ENCODE measurements at places on chromosomes 16 and 17.

DNA sequence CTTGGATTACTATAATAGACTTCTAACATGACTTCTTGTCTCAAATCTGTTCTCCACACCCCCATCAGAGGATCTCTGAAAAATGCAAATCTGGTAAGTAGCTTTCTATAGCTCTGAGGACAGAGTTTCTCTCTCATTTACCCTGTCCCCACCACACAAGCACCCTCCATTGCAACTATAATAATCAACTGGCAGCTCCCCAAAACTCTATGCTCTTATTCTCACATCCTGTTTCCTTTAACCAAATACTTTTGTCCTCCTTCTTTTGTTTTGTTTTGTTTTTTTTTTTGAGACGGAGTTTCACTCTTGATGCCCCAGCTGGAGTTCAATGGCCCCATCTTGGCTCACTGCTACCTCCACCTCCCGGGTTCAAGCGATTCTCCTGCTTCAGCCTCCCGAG lies 73.4 kb downstream of the HELZ start:
- no peak for DNase-seq

GRCh38 chr17:149897-150584 lies 12.7 kb downstream of the SCGB1C2 start:
- DNase-seq = no peak

GRCh38 chr16:28528463-28528867 lies 10.3 kb downstream of the NUPR1 start:
- no peak for DNase-seq

DNA sequence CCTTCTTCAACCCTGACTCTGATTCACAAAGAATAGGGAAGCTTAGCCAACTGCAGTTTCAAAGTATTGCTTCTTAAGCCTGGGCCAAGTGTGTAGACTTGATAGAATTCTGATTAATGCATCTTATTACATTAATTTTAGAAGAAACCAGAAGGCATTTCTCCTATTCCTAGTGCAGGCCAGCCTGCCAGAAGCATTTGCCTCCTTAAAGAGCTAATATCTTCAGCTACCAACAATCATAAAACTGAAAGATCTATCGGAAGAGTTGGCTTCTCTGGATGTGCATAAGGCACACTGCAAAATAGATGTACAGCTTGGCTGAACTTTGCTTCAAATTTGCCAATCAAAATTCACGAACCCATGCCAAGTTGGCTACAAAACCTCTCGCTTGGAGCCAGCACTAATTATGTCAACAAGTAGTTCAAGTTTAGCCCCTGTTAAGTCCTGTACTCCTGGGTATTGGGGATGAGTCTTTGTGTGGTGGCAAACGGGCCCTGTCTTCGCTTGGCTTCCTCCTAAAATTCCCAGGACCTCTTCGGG lies 717.8 kb downstream of the WWOX start:
- no peak for DNase-seq

DNA sequence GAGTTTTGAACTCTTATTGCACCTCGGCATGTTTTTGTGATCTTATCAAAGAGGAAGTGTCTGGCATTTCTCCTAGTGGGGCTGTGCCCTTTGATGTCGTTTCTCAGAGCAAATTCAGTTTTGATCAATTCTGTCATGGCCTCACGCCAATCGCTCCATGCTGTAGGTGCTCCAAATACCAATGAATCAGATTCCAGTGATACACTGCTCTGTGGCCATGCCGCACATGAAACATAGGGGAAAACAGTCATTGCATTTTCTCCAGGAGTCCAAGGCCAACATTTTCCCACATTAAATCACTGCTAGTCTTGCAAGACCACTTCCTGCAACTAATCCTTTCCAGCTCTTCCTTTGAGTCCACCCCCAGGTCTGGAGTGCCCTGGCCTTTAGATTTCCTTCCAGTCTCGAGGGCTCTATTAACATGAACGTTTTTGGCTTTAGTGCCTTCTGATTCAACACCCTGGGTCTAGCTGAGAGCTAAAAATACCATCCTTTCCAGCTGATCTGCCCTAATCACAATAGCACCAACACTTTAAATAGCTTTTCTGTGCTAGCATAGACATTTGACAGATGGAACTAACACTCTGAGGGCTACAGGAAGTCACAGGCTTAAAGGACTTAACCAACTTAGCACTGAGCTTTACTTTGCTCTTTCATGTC lies 18.2 kb upstream of the RASL10B start:
- no peak for DNase-seq

DNA sequence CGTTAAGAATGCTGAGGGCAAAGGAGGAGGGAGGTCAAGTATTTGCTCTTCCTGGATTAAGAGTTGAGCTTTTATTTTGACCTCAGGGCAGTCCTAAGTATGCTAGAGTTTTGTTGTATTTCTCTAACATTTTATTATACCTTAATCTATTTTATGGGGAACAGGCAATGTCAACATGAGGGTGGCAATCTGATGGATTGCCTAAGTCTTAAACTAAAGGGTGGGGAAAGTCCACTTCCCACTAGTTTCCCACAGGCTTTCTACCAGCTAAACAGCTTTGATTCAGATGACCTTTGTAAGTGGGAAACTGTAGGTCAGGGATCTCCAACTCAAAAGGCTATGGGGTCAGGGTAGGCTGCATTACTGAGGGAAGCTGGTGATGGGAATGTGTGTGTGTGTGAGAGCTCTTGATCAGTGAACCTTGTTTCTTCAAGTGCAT lies 24.9 kb downstream of the HSD17B2 start:
- peak; percentile 92 for DNase-seq

GRCh38 chr17:17645961-17646360 lies 35.3 kb upstream of the RAI1 start:
- DNase-seq = no peak

DNA sequence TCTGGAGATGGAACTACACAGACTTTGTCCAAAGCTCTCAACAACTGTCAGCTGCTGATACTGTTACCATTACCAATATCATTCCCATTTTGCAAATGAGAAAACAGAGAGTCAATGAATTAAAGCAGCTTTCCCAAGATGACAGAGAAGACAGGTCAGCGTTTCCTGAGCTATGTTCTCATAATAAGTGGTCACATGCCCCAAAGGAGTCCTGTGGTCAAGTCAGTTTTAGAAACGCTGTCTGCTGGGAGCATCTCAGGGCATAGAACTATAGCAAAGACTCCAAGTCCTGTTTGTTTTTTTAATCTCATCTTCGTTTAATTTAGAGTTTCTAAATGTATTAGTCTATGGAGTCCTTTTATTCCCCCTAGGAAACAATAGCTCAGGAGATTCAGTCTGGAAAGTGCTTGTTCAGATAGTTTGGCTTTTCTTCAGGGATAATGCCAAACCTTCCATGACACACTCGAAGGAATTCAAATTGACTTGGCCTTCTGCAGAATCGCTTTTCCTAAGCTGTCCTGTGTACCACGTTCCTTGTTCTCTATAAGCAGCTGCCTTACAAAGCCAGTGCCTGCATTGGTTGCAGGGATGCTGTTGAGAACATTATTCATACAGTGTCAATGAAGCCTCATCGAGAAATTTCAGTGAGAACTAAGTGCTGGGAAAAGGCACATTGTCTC lies 12.1 kb downstream of the CCDC42 start:
- DNase-seq = no peak

DNA sequence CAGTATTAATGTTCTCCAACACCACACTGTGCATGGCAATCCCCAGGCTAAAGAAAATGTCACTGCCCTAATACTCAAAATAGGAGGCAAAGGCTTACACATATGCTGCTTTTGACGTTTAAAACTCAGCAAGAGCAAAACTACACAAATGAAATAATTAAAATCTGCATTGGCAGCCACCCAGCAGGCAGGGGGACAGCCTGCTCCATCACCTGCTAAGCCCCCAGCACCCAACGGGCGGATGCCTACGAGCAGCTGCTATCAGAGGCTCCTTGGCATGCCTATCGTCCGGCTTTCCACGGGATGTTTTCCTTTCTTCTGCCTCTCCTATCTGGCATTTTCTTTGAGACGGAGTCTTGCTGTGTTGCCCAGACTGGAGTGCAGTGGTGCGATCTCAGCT lies 337.5 kb downstream of the SOX9 start:
- no peak for DNase-seq

DNA sequence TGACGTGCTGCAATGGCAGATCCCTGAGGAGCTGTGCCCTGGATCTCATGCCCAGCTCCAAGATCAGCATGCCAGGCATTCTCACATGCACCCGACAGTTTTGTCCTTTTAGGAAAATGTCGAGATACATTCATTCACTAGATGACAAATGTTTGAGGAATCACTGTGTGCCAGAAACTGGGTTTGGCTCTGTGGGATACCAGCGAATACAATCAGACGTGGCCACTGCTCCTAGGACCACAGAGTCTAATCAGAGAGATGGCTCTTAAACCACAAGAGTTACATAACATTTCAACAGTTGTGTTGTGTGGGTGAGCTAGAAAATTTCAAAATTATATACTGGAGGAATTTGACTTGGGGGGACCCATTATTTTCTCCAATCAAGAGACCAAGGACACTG lies 579.7 kb downstream of the CDH13 start:
- no peak for DNase-seq

DNA sequence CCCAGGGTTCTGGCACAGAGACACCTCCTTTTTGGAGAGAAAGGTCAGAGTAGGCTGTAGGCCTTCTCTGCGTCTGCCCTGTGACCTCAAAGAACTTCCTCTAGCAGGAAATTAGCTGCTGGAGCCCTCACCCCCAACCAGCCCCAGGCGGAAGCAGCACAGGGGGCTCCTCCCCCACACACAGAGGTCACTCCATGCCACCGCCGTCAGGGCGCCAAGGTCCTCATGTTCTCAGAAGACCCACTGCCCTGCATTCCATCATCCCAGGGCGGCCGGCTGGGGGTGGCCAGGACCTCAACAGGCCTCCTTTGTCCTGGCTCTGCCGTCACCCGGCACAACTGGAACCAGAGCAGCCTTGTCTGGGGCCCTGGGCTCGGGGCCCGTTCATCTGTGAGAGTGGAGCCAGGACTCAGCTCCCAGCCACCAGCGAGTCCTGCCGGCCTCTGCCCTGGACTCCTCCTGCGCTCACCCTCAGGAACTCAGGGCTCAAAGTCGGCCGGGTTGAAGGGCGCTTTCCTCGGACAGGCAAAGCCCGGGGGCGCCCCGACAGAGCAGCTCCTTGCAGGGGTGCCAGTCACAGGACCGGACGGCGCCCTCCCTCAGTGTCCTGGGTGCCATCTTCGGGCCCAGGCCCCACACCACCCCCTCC lies 1.2 kb downstream of the TMC6 start:
- peak; percentile 73 for DNase-seq

DNA sequence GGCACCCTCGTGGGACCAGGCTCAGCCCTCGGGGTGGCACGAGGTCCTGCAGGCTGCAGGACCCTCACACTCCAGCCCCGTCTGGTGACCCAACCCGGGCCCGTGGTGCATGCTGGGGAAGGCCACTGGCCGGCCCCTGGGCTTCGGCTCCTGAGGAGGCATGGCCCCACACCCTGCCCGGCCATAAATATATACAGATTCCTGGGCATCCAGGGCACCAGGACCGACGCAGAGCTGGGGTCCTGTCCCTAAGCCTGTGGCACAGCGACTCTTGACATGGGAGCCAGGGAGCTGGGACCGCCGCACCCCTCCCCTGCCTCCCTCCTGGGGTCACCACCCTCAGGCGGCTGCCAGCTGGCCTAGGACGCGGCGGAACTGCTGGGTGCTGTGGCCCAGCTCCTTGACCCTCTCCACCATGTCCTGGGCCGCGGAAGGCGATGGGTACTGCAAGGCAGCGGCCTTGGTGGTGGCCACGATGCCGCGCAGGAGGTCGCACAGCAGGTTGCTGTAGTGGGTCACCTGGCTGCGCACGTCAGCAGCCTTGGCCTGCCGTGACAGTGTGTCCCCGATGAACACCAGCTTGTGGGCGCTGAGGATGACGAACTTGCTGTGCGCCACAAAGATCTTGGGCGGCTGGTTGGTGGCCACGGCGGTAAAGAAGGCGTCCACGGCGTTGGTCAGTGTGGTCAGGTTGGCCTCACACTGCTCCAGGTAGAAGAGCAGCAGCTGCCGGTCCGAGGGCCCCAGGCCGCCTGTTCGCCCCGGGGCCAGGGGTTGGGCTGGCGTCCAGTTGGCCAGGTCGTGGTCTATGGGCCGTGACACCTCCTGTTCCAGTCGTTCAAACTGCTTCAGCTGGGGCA lies 10.6 kb downstream of the CTRB1 start:
- no peak for DNase-seq

GRCh38 chr16:749010-749409 lies 8.2 kb upstream of the CIAO3 start:
- DNase-seq = no peak
